ENCODE measurements at places on chromosomes 2 and 18.

- no peak for DNase-seq
These were observed 54.2 kb upstream of the MAPRE3 start for GRCh38 chr2:26916128-26916692.

DNA sequence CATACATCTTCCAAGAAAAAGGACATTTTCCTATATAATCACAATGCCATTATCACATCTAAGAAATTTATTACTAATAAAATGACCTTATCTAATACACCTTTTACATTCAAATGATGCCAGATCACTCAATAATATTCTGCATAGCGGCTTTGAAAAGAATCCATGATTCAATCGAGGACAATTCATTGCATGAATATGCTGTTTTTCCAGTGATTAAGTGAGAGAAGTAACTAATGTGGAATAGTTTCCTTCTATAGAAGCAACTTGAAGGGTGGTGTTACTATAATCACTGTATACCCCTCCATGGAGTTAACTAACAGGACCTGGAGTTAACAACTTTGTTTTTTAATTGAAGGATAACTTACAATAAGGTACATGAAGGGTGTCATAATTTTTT lies 9.1 kb downstream of the PLEK start:
- DNase-seq, result no peak

GRCh38 chr2:85288244-85288725 lies 39.5 kb downstream of the TGOLN2 start:
- no peak for DNase-seq

- peak; percentile 53 for DNase-seq
These were observed 591 bp downstream of the SLC16A14 start for GRCh38 chr2:230068016-230068650.

- DNase-seq, result no peak
These were observed 142.9 kb downstream of the LDLRAD4 start for GRCh38 chr18:13361431-13361830.

DNA sequence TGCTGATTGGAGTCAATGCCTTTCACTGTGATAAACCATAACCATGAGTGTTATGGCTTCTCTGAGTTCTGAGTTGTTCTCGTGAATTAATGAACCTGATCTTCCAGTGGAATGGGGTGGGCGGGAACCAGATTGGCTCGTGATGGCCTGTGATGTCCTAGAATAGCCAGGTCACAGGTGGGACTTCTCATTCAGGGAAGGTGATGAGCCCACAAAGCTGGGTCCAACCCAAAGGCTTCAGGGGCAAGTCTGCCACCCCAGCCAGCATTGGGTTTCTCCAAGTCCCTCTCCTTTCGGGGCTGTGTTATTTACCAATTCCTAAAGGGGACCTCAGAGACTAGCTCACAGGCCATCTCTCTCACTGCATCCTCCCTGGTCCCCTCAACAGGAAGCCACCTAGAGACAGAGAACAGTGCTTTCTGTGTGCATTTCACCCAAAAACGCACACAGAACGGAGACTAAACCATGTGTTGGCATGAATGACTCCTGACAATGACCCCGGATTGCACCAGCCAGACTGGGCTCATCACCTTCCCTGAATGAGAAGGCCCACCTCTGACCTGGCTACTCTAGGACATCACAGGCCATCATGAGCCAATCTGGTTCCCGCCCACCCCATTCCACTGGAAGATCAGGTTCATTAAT lies 85.5 kb downstream of the MALT1 start:
- no peak for DNase-seq

GRCh38 chr18:21205695-21206094 lies 36.3 kb upstream of the GREB1L start:
- no peak for DNase-seq

DNA sequence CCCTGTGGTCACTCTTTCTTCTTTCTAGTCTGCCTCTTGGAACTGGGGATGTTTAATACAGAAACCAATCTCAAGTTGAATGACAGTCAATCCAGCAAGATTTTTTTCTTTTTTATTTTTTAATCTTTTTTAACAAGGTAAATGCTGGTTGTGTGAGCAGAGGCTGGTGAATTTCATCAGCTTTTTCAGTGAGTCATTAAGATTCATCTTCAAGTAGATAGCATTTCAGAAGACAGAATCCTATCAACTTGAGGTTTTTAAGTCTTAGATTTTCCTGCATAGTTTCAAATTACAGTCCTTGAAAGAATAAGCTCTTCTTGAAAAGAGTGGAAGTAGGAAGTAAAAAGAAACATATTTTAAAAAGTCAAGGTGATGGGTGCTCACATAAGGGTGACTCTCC lies 12.4 kb downstream of the SLC8A1 start:
- no peak for DNase-seq

DNA sequence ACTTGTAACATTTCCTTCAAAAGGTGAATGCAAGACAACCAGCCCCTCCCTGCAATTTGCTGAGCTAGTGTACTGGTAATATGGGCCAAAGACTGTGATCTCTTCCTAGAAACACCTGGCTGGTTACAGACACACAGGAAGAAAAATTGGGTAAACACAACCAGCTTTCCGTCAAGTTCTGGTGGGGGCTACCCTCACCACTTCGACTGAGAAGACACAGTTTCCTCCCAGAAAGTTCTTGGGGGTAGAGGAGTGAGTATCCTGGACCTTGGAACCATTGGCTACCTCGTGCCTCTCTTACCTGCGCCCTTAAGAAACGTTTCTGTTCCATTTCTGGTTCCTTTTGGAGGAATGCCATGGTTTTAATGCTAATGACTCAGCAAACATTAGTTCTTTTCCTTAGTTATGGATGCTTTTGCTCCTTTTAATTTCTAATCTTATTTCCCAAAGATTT lies 120.9 kb upstream of the DLX2 start:
- DNase-seq, result no peak

GRCh38 chr2:113141451-113141850 lies 14.1 kb downstream of the IL1RN start:
- DNase-seq, result no peak

DNA sequence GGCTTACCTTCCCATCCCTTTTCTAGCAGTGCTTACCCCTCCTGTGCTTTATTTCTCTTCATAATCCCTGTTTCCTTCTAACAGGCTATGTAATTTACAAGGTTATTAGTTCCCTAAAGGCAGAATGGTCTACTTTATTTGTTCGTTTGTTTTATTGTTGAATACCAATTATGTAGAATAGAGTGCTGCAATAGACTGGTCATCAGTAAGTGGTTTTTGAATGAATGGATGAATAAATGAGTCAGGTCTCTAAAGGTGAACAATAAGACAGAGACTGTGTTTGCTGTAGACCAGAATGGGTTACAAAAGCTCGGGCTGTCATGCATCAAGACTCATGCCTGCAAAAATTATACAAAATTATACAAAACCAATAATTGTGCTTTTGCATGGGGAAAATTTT lies 332.0 kb downstream of the IRS1 start:
- DNase-seq, result no peak

- no peak for DNase-seq
These were observed 71.3 kb downstream of the BAZ2B start for GRCh38 chr2:159545085-159545484.

- DNase-seq, result no peak
These were observed 85.0 kb downstream of the WDSUB1 start for GRCh38 chr2:159201360-159202063.

DNA sequence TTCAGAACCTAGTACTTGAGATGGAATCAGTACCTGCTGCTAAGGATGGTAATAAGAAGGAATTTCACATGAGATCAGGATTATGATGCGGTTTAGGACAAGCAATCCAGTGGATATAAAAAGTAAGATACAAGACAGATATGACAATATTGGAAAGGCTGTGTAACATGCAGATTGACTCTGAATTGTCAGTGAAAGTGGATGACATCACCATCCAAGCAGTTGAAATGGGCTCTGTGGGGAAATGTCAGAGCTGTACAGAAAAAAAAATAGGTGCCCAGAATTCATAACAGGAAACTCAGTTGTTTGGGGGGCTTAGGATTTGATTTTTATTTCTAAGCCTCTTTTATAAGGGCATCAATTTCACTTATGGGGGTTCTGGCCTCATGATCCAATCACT lies 438.3 kb downstream of the SPAG16 start:
- no peak for DNase-seq

- no peak for DNase-seq
These were observed 56.4 kb upstream of the VRK2 start for GRCh38 chr2:57990118-57990725.

GRCh38 chr2:217162533-217162932 lies 302.7 kb upstream of the TNP1 start:
- DNase-seq, result no peak

- DNase-seq, result no peak
These were observed 85.9 kb upstream of the KLF7 start for GRCh38 chr2:207251573-207252192.

- no peak for DNase-seq
These were observed 226.4 kb upstream of the VWC2L start for GRCh38 chr2:214184461-214184860.

GRCh38 chr2:20349513-20349921 lies 1.1 kb downstream of the PUM2 start:
- no peak for DNase-seq

- no peak for DNase-seq
These were observed 232.5 kb downstream of the PTGR3 start for GRCh38 chr18:74976331-74976909.

- DNase-seq, result no peak
These were observed 151.2 kb upstream of the HS6ST1 start for GRCh38 chr2:128469875-128470274.

DNA sequence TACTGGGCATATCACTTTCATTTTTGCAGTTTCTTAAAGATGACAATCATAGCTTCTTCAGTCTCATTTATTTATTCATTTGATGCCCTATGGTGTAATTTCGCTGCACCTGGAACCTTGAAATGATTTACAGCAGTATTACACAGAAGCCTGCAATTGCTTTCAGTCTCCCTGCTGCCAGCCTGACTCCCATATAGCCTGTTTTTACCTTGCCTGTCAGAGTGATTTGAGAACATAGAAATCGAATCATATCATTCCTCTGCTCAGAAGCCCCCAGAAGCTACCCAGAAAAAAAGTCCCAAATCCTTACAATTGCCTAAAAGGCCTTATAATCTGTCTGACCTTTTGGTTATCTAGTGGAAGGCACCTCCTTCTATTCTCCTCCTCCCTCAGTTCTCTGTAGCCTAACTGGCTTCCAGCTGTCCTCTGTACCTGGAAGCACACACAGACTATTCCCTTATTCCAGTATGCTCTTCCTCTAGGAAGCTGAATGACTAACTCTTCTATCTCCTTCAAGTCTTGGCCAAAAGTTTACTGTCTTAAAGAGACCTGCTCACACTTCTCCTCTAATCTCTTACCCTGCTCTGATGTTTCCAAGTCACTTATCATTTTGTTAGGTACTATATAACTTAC lies 12.6 kb downstream of the SCN3A start:
- no peak for DNase-seq

GRCh38 chr18:23384778-23385736 lies 68.0 kb upstream of the RIOK3 start:
- no peak for DNase-seq

GRCh38 chr18:2653467-2653866 lies 2.1 kb upstream of the SMCHD1 start:
- no peak for DNase-seq

DNA sequence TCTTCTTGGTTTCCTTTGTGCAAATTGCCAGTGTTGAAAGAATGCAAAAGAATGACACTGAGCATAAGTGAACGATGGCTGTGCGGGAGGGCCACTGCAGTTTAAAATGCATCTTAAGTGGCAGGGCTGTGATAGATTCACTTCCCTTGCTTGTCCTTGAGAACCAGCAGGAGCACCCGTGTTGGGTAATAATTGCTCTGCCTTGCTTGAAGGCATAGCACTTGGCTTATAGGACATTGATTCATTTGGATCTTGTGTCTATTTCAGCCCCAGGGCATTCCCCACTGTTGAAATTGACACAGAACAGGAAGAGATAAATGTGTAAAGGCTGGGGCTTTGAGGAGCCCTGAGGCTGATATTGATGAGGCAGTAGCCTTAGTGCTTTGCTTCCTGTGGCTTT lies 1003.7 kb upstream of the GYPC start:
- DNase-seq, result no peak

DNA sequence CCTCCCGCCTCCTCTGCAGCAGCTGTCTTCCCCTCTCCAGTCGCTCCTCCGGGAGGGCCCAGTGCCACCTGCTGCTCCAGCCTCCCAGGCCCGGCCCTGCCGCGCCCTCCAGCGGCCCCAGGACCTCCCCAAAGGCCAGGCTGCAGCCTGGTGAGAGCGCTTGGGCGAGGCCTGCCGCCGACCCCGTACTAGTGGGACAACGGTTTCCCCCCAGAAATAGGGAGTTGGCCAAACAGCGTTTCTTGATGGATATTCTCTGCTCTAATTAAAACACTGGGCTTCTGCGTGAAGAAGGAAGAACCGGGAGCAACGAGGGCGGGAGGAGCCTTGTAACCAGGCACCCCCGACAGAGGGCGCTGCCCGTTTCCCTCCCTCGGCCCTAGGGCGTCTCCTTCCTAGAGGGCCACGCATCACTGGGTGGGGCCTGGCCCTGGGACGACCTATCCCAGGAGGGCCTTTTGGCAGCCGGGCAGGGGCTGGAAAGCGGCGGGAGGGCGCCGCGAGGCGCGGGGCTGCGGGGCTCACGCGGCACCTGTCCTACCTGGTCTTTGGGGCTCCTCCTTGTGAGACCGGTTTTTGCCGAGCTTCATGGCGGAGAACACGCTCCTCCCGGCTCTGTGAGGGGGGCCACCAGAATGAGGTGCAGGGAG lies 25.4 kb upstream of the OTOF start:
- DNase-seq, result peak; percentile 82

GRCh38 chr2:120684289-120685065 lies 51.2 kb upstream of the GLI2 start:
- no peak for DNase-seq

DNA sequence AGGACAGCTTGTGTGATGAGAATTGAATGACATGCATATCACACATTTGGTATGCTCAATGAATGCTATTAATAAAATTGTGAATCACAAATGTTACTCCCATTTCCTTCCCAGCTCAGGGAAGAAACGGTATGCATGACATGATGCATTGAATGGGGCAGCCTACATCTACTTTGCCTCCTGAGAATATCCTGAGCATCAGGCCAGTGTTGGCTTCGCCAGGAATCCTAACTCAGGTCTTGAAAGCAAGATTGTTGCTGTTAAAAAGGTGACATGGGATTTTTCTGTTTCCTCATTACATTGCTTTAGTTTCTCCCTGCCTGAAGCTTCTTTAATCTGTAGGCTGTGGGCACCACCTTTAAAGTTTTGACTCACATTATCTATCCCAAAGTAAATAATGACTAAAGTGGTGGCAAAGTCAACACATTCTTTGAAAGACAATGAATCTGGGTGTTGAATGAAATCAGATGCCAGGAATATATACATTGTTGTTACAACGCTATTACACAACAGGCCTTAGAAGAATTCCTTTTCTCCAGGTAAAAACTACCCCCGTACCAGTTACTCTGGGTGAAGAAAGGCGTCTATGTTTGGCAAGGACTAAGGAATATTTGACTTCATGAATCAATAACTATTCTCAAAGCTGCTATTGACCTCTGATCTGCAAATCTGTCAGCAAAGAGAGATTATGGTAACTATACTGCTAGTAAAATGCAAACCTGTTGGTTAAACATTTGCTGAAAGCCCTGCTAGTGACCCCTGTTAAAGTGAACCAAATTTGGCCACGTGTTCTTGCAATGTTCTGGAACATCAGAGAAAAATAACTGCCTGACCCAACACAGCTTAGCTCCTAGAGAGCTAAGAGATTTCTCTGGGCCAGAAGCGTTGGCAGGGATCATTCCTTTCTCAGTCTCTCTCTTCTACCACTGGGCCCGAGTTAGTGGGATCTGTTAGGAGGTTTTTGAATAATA lies 30.5 kb upstream of the NEDD4L start:
- no peak for DNase-seq

- DNase-seq, result no peak
These were observed 190.8 kb downstream of the SH3BP4 start for GRCh38 chr2:235142601-235143000.

- no peak for DNase-seq
These were observed 197.6 kb downstream of the LDLRAD4 start for GRCh38 chr18:13416208-13416607.

GRCh38 chr18:55501982-55502710 lies 85.8 kb downstream of the TCF4 start:
- no peak for DNase-seq

Data from progenitor cell of endocrine pancreas (in vitro differentiated cells).